ENCODE measurements at places on chromosomes 12 and 14. TPM values are rescaled to one million over a fixed set of nuclear protein-coding genes. Genes with fewer than 3 reads are reported as not detected.

GRCh38 chr12:115697340-115697739, 580.2 kb downstream of the MED13L start:
- DNase-seq = no peak

DNA sequence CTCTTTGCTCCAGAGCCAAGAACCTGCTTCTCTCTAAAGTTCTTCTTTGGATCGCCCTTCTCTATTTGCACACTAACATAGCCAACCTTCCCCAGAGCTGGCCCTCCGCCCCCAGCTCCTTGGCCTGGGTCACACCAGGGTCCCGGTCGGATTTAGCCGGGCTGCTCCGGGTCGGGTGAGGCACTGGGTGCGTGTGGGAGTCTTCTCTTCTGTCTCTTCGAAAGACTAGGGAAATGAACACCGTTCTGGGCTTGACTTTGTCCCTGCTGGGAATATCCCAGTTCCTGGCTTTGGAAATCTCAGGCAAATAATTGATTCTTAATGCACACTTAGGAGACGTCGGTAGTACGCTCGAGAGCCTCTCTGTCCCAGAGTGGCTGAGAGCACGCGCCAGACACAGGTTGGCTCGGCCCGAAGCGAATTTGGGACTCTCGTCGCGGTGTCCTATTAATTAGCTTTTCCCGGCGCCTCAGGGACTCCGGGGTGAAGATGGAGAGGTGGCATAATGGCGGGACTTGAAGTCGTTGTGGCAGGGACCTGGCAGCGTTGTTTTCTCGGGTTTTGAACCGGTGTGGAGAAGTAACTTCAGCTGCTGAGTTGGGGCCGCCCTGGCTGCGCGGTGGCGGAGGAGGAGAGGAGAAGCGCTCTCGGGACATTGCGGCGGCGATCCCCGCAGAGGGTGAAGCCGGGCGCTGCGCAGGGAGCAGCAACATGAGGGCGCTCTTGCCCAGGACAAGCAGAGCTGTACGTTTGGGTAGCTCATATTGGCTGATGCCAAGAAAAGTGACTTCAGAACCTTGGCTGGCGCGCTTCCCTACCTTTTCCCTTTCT, 7.5 kb downstream of the FOXG1 start:
- DNase-seq = no peak

- DNase-seq = no peak
Measured at GRCh38 chr12:124110372-124110883, 137.4 kb downstream of the ZNF664 start.

The DHRS4L2 gene
- total RNA-seq = 20.9 TPM

DNA sequence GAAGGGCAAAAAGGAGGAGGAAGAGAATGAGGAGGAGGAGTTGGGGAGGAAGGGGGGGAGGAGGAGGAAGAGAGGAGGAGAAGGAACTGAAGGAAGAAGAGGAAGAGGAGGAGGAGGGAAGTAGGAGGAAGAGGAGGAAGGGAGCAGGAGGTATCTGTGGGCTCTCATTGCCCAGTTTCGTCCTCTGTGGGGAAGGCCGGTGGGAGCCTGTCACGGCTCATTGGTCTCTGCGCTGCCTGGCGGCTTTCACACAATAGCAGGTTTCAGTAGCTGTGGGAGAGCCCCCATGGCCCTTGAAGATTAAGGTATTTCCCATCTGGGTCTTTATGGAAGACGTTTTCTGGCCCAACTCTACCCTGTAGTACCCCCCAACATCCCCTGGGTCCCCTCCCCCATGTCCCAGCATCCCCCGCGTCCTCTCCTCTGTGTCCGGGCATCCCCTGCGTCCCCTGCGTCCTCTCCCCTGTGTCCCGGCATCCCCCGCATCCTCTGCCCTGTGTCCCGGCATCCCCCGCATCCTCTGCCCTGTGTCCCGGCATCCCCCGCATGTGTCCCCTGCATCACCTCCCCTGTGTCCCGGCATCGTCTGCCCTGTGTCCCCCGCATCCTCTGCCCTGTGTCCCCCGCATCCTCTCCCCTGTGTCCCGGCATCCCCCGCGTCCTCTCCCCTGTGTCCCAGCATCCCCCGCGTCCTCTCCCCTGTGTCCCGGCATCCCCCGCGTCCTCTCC, 278.2 kb upstream of the SFSWAP start:
- no peak for DNase-seq

DNA sequence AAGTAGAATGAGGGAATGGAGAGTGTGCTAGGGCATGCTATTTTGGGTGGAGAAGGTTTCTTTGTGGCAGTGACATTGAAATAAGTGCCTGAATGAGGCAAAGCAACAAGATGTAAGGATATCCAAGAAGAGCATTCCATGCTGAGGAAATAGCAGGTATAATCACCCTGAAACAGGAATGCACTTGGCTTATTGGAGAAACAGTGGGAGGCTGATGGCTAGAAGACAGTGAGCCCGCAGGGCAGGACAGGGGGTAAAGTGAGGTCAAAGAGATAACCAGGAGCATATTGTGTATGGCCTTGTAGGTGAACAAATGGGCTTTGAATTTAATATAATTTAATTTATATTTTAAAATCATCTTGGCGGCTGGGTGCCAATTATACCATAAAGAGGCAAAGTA, 877.0 kb downstream of the DIO2 start:
- DNase-seq = no peak

The TEAD4 gene
- total RNA-seq = not detected

- no peak for DNase-seq
Measured at GRCh38 chr12:88314706-88315105, 172.6 kb downstream of the TMTC3 start.

DNA sequence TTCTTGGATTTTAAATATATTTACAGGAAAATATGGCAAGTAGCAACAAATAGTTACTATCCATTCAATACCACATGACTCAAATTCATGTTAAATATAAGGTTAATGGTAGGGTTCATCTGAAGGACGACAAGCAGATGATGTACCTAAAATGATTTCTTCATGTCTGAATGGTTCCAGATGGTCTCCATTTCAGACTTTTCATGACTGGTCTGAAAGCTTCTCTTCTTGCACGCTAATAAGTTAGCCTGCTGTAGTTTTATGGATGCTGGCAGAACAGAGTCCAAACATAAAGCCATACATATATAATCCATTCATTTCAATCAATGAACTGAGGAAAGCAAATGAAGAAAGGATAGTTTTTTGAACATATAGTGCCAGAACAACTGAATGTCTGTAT, 257.0 kb upstream of the MGAT4C start:
- DNase-seq = no peak

GRCh38 chr14:20560961-20561360, at the start of gene RNASE9:
RNASE9 (minus strand) TSS chr14:20561047.
- DNase-seq = no peak

DNA sequence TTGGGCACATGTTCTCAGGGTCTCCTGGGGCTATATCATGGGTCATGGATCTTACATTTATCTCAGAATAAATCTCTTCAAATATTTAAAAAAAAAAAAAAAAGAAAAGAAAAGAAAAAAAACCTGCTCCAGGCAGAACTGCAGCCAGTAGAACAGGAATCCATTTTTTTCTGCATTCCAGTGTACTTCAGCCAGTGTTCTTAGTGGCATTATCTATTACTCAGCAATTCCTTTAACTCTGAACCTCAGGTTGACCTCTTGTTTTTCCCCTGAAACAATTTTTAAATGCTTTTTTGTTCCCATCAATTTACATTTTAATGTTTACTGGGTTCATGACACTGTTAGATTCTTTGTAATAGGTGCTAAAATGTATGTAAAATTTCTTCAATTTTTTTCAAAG, 66.7 kb upstream of the STXBP6 start:
- no peak for DNase-seq

The CDK17 gene
- 60.6 TPM for total RNA-seq

The SLC38A1 gene
- total RNA-seq = 194 TPM

The C12orf54 gene
- not detected for total RNA-seq

The KCNJ8 gene
- not detected for total RNA-seq

GRCh38 chr12:11486623-11487444, 91.5 kb upstream of the PRB2 start:
- DNase-seq = peak; percentile 72

The EGLN3 gene
- 12.8 TPM for total RNA-seq

The KRT75 gene
- not detected for total RNA-seq

The DYNLL1 gene
- 153 TPM for total RNA-seq

The KRT4 gene
- not detected for total RNA-seq

- no peak for DNase-seq
Measured at GRCh38 chr12:93442411-93443340, 929 bp upstream of the UBE2N start.

The RD3L gene
- not detected for total RNA-seq

DNA sequence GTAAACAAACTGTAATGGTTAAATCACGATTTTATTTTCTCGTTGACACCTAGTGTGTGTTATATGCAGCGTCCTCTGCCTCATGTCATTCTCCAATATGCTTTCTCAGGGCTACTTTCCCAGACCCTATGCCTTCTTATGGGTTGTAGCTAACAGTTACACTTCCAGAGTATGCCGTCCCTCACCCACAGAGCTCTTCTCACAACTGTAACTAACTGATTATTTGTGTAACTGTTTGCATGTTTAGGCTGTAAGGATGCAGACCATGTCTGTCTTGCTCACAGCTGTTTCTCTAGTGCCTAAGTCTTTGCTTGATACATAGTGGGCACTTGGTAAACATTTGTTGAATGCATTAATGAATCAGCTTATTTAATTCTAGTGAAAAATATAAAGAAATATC, 417.5 kb downstream of the ZFP36L1 start:
- DNase-seq = no peak

DNA sequence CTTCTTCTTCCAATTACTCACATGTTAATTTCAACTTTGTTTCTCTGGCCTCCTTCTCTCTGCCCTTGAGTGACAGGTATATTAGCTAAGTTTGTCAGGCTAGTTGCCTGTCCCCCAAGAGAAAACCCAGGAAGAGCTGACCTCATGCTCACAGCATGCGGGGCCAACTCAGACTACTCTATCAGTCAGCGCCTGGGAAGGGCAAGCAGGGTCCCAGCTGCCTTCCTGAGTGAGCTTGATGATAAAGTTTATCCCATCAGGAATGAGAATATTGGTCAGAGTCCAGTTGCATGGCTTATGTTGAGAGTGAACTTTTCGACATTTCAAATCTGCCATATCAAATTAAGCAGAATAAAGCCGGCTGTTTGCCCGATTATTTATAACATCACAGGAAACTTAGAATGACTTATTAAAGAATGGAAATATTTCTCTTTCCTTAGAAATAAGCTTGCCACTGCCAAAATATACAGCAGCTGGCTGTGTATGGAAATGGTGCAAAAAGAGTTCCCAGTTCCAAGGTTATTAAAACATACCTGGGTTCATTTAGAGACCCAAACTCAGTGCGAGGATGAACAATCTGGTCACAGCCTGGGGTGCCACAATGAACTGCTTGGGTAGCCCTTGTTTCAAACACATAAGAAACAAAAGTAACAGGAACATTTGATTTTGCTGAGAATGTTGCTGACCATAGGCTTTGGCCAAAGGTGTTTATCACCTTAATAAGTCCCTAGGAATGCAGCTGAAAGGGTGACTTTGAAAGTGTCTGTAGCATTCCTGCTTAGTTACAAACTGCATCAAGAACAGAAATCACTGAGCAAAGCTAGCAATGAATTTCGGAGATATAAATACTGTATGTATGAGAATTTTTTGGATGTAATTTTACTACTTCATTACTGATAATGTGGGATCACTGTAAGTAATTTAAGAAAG, 1553.8 kb upstream of the FLRT2 start:
- no peak for DNase-seq

The DHH gene
- 0.25 TPM for total RNA-seq

DNA sequence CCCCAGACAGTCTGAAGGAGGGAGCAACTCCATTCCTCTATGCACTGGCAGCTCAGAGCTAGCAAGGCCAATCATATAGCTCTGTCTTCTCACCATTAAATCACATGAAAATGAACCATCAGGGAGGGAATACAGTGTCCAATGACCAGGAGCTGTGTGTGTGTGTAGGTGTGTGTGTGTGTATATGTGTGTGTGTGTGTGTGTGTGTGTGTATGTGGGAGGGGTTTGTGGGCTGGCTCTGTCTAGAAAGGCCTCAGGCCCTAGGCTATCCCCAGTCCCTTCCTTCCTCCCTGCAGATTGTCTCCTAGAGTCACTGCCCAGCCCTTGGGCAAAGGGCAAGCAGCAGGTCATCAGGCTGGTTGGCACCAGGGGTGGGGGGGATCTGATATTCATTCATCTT, 5.7 kb upstream of the SUSD6 start:
- no peak for DNase-seq

- no peak for DNase-seq
Measured at GRCh38 chr12:26918321-26919215, 19.2 kb downstream of the INTS13 start.

DNA sequence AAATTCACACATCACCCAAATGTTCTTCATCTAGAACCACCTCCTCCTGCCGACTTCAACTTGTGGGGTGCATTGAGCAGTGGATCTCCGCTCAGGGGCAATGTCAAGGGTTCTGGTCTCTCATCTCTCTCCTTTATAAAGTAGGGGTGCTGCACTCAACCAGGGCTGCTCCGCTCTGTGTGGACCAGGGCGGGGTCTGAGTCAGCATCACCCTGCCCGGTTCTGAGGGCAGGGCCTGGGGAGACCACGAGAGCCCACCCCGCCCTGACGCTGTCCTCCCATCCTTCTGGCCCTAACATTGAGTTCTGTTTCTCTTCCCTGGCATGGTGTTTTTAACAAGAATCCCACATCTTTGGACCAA, 311.6 kb upstream of the DIO3 start:
- DNase-seq = no peak

DNA sequence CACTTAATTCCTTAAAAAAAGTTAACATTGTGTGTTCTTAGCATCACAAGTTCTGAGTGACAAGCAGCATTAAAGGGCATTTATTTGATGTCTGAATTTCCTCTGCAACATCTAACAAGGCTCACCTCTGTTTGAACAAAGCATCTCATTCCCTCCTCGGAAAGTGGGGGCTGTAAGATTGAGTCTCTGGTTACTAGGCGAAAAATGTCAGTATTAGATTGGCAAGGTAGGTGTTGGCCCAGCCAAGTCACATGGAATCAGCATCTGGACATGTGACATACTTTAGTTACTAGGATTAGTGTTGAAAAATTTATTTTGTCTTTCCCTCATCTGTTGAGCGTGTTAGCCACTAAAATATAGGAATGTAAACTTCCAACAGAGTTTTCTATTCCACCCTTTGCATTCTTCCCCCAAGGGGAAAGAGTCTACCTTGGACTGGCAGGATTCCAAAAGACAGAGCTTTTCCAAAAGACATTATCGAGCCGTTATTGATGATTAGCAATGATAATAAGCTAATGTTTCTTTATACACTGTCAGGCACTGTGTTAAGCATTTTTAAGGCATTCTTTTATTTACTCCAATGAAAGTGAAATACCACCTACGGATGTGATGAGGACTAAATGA, 194.9 kb upstream of the BTG1 start:
- no peak for DNase-seq

- no peak for DNase-seq
Measured at GRCh38 chr12:25251769-25252168, 1.0 kb upstream of the KRAS start.

GRCh38 chr14:104367866-104368750, 211.5 kb upstream of the C14orf180 start:
- no peak for DNase-seq

Measured in activated naive CD8-positive, alpha-beta T cell treated with anti-CD3 and anti-CD28 coated beads, Interleukin-2, amount 10 ng/mL, durations not matched to agents 7 days and 5 days (primary cell).